ENCODE measurements at places on chromosomes 4 and X. TPM values are rescaled to one million over a fixed set of nuclear protein-coding genes. Genes with fewer than 3 reads are reported as not detected.

- peaks cover 5% of the 10 kb centered on the region for H3K36me3 ChIP-seq
- peaks cover 46% of the 10 kb centered on the region for H3K4me1 ChIP-seq
- peak within 1 kb of the TSS; percentile 94 for H3K27ac ChIP-seq
- peak within 1 kb of the TSS; percentile 95 for H3K4me3 ChIP-seq
- peak; percentile 72 for DNase-seq
Measured at GRCh38 chr4:129095811-129096454, at the start of gene C4orf33. Gene C4orf33, plus strand, starts transcription at chr4:129096152. Its CDS starts 6,459 bp downstream, at chr4:129102611.

DNA sequence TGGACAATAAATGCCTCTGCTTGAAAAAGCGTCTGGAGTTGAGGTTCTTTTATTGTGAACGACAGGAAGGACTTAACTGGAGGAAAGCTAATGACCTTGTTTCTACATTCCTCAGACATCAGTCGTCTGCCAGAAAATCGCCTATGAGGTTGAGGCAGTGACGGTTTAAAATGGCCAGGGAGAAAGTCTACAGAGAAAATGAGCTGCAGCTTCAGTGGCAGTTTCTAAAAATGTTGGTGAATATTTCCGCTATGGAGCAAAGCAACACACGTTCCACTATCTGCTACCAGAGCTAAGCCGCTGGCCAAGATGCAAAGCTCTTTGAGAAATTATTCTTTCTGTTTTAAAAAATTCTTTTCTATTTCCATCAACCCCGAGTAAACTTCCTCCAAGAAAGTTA lies 116.9 kb upstream of the GALNT7 start:
- no peaks in the 10 kb centered on the region for H3K36me3 ChIP-seq
- peaks cover 14% of the 10 kb centered on the region for H3K27me3 ChIP-seq
- no peak for DNase-seq
- H3K4me1 ChIP-seq, result no peaks in the 10 kb centered on the region
- no peak overlapping the region for H3K27ac ChIP-seq
- H3K4me3 ChIP-seq, result no peak overlapping the region

Gene TMEM47
- not detected for total RNA-seq

GRCh38 chr4:130008461-130008860 lies 912.5 kb downstream of the C4orf33 start:
- H3K27me3 ChIP-seq, result no peaks in the 10 kb centered on the region
- no peak overlapping the region for H3K4me3 ChIP-seq
- no peak overlapping the region for H3K27ac ChIP-seq
- no peaks in the 10 kb centered on the region for H3K36me3 ChIP-seq

GRCh38 chr4:113639326-113639725 lies 122.2 kb downstream of the CAMK2D start:
- no peak overlapping the region for H3K27ac ChIP-seq
- DNase-seq, result no peak
- H3K4me3 ChIP-seq, result no peak overlapping the region

DNA sequence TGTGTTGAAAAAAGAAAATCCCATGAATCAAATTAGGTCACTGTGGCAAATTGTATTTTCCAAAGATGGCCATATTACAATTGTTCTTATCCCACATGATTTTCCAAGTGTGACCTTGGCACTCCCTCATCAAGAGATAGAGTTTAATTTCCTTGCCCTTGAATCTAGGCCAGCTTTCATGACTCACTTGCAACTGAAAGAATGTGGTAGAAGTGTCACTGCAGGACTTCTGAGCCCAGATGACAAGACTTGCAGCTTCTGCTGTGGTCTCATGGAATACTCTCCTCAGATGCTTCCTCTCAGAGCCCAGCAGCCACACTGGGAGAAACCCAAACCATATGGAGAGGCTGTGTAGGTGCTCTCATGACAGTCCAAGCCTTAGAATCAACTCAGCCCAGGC lies 139.0 kb downstream of the ADAMTS3 start:
- H3K4me3 ChIP-seq, result no peak overlapping the region
- no peaks in the 10 kb centered on the region for H3K4me1 ChIP-seq
- no peak for DNase-seq

Gene SHROOM2
- not detected for total RNA-seq

DNA sequence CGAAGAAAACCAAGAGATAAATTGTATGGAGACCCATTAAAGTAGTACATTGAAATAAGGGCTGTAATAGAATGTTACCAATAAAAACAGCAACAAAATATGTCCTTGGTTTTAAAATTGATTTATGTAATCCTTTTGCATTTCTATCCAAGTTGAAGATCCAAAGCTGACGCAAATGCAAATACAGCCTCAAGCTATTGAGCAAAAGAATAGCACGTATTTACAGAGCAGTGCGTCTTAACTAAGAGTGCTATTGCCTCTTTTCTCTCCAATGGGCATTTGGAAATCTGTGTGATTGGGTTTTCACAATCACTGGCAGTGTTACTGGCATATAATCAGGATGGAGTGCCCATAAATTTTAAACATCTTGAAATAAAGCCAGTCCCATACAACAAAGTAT lies 417.4 kb downstream of the TLL1 start:
- no peak overlapping the region for H3K4me3 ChIP-seq
- no peak for DNase-seq
- H3K27me3 ChIP-seq, result no peaks in the 10 kb centered on the region
- H3K4me1 ChIP-seq, result no peaks in the 10 kb centered on the region
- no peak overlapping the region for H3K27ac ChIP-seq
- no peaks in the 10 kb centered on the region for H3K36me3 ChIP-seq

GRCh38 chr4:182042945-182043344 lies 200.3 kb upstream of the TENM3 start:
- no peaks in the 10 kb centered on the region for H3K27me3 ChIP-seq
- H3K4me1 ChIP-seq, result no peaks in the 10 kb centered on the region
- H3K27ac ChIP-seq, result no peak overlapping the region
- no peaks in the 10 kb centered on the region for H3K36me3 ChIP-seq

GRCh38 chr4:73844806-73845205 lies 8.3 kb upstream of the PF4V1 start:
- H3K4me3 ChIP-seq, result no peak overlapping the region
- no peaks in the 10 kb centered on the region for H3K4me1 ChIP-seq
- H3K36me3 ChIP-seq, result no peaks in the 10 kb centered on the region
- no peak overlapping the region for H3K27ac ChIP-seq
- no peak for DNase-seq

Gene ATP8A1
- total RNA-seq, result 18.2 TPM

Gene CFAP47
- not detected for total RNA-seq

DNA sequence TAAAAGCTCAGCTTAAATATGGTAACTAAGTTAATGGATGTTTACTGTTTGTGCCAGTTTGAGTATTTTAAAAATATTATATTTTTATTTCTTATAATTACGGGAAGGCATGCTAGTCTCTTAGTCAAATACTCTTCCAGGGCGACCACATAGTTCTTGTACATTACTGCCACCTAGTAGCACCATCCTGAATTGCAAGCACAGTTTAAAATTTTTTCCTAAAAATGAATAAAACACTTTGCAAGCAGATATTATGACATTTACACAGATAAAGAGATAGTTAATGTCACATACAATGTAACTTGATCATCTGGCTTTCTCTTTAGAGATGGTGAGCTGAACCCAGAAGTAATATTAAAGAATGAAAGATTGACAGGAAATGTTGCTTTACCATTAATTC lies 11.5 kb downstream of the NDP start:
- H3K4me1 ChIP-seq, result peaks cover 6% of the 10 kb centered on the region
- no peaks in the 10 kb centered on the region for H3K36me3 ChIP-seq
- no peak overlapping the region for H3K27ac ChIP-seq
- H3K27me3 ChIP-seq, result peaks cover 4% of the 10 kb centered on the region

Gene IL2
- 595 TPM for total RNA-seq

DNA sequence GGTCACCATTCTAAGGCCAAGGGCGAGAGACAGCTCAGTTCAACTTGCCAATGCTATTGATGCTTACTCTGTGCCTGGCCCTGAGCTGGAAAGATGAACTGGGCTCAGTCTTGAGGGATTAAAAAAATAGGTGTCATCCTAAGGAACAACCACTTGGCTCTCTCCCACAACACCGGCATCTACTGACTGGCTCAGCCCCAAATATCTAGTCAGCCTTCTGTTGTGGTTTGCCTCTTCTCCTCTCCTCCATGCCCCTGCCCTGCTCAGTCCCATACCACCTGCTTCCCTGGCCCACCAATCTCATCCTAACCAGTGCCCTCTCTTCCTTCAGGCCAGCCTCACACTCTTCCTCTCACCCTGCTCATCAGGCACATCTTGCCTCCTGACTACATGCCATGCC lies 29.6 kb downstream of the KDM5C start:
- DNase-seq, result no peak
- H3K4me3 ChIP-seq, result no peak overlapping the region
- peaks cover 25% of the 10 kb centered on the region for H3K36me3 ChIP-seq
- H3K27ac ChIP-seq, result no peak overlapping the region

DNA sequence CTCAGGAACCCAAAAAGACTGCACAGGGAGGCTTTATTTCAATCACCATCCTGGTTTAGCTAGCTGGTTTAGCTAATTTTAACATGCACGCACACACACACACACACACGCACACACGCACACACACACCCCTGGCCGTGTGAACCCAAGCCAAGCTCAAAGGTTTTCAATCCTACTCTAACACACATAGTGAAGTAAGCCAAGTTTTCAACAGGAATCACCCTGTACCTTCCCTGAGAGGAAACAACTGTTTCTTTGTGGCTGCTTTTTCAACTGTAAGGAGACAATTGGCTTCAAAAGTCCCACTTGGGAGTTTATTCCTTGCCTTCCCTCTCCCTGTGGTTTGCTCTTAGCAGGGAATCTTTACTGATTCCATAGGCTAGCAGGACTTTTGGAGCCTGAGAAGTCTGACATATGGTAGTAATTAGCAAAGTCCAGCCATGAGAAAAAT lies 98.9 kb upstream of the BMP3 start:
- no peaks in the 10 kb centered on the region for H3K27me3 ChIP-seq
- H3K4me1 ChIP-seq, result no peaks in the 10 kb centered on the region
- no peaks in the 10 kb centered on the region for H3K36me3 ChIP-seq
- no peak overlapping the region for H3K27ac ChIP-seq
- no peak for DNase-seq
- H3K4me3 ChIP-seq, result no peak overlapping the region

GRCh38 chr4:107472265-107472948 lies 247.6 kb downstream of the PAPSS1 start:
- no peak overlapping the region for H3K27ac ChIP-seq
- DNase-seq, result no peak
- H3K36me3 ChIP-seq, result no peaks in the 10 kb centered on the region
- H3K27me3 ChIP-seq, result peaks cover 4% of the 10 kb centered on the region
- no peaks in the 10 kb centered on the region for H3K4me1 ChIP-seq

Gene GABRE
- not detected for total RNA-seq

- peak overlapping the region; percentile 95 for H3K4me3 ChIP-seq
- DNase-seq, result no peak
- peaks cover 19% of the 10 kb centered on the region for H3K36me3 ChIP-seq
Measured at GRCh38 chrX:77900688-77901087, 1.4 kb downstream of the COX7B start.

DNA sequence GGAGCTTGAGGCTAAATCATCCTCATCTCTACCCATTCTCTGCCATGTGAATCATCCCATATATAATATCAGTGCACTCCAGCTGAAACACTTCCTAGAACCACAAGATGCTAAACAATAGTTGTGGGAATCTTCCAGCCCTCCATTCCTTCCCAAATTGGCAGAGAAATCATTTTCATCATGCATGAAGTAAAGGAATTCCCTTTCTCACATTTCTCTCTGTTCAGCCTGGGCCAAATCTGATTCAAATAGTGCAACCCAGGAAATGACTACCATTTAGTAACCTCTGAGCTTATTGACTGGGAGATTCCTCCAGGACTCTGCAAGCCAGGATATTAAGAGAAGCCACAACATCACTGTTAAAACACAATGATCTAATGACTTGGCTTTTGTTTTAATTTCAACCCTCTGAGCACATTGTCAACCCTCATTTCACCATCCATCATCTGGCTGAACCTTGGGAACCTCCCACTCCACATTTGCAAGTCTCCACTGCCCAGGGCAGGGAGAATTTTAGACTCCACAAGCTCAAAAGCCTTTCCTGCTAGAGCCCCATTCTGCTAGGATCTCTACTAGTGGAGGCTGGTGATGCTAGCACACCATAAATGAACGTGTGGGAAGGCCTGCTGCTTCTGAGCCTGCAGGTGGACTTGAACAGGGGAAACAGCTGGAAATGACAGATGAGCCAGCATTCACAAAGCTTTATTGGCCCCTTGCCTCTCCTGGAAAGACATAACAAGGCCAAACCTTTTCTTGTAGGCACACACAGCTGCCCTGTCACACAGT lies 133.9 kb downstream of the TET2 start:
- H3K36me3 ChIP-seq, result peaks cover 16% of the 10 kb centered on the region
- peak overlapping the region; percentile 32 for H3K27ac ChIP-seq
- H3K27me3 ChIP-seq, result no peaks in the 10 kb centered on the region
- H3K4me1 ChIP-seq, result peaks cover 21% of the 10 kb centered on the region

Gene ZNF185
- total RNA-seq, result 0.54 TPM

GRCh38 chr4:173448608-173449379 lies 49.9 kb upstream of the SCRG1 start:
- DNase-seq, result no peak
- H3K36me3 ChIP-seq, result no peaks in the 10 kb centered on the region
- H3K27me3 ChIP-seq, result no peaks in the 10 kb centered on the region
- peaks cover 8% of the 10 kb centered on the region for H3K4me1 ChIP-seq
- H3K27ac ChIP-seq, result no peak overlapping the region
- no peak overlapping the region for H3K4me3 ChIP-seq

GRCh38 chr4:45293335-45293734 lies 567.0 kb upstream of the GNPDA2 start:
- no peak for DNase-seq
- H3K4me3 ChIP-seq, result no peak overlapping the region
- H3K36me3 ChIP-seq, result no peaks in the 10 kb centered on the region
- no peaks in the 10 kb centered on the region for H3K27me3 ChIP-seq

GRCh38 chr4:14582677-14583076 lies 419.6 kb upstream of the CPEB2 start:
- no peaks in the 10 kb centered on the region for H3K4me1 ChIP-seq
- H3K36me3 ChIP-seq, result no peaks in the 10 kb centered on the region
- no peak overlapping the region for H3K4me3 ChIP-seq
- no peak for DNase-seq
- peaks cover 2% of the 10 kb centered on the region for H3K27me3 ChIP-seq
- H3K27ac ChIP-seq, result no peak overlapping the region

DNA sequence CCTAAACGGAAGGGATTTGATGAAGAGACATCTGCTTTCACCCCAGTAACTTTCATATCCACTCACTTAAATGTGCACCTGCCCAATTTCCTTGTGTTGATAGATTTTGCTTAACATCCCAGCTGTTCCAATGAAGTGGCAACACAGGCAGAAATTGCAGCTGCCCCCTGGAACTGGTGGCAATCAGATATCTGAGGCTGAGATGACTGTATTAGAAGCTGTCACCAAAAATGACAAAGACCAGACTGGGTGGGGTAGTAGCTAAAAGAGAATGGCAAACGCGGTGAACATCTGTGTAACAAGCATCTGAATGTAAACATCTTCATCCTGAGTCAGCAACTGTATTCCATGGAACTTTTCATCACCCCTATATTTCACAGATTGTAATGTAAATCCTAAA lies 17.1 kb downstream of the GABRA2 start:
- H3K27ac ChIP-seq, result no peak overlapping the region
- no peaks in the 10 kb centered on the region for H3K36me3 ChIP-seq
- no peak for DNase-seq

Gene CLGN
- not detected for total RNA-seq

DNA sequence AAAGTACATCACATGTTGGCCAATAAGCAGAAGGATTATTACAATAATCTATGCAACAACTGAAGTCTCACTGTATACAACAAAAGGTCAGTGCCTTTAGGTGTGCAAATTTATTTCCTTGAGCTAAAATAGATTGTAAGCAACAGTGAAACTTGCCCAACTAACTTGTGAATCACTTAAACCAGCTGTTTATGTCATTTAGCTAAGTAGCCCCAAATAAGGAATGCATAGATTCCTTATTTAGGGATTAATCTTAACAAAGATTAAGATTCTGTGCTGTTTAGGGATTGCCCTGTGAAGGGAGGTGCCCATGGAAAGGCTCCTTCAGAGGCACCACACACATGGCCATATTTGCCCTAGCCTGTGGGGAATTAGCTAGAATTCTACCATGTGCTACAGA lies 168.6 kb downstream of the MAML3 start:
- H3K27me3 ChIP-seq, result peaks cover 9% of the 10 kb centered on the region
- H3K4me1 ChIP-seq, result peaks cover 12% of the 10 kb centered on the region
- no peak overlapping the region for H3K27ac ChIP-seq

Gene PDE6B
- total RNA-seq, result 10.1 TPM

All from activated T-helper 1 cell treated with anti-CD3 and anti-CD28 coated beads, Interleukin-12 subunit alpha, Interleukin-12 subunit beta, Interleukin-2, Interleukin-4 antibody, amounts not matched to agents 30 ng/mL and 10 ng/mL and 1 ng/mL, durations not matched to agents 14 hours and 24 hours and 36 hours (primary cell).